ENCODE measurements at places on chromosomes 7 and 10.

- DNase-seq: peak; percentile 96
Observed at GRCh38 chr7:12686234-12686890, 1.1 kb upstream of the ARL4A start.

- no peak for DNase-seq
Observed at GRCh38 chr10:920450-920849, 11.1 kb downstream of the LARP4B start.

DNA sequence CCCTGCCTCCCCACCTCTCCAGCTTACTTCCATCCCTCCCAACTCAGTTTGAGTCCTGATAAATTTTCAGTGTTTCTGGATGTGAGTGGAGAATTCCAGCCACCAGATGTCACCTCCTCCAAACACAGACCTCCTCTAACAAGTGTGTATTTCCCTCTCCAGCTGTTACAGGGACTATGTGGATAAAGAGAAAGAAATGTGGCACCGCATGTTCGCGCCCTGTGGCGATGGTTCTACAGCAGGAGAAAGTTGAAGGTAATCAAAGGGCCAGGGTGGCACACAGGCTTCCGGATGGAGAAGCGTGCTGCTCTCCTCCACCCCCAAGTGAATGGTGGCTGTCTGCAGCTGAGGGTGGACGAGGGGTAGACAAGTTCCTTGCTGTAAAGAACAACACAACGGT lies 14.7 kb downstream of the FKBP6 start:
- DNase-seq: no peak

GRCh38 chr10:75103881-75104686 lies 7.4 kb upstream of the SAMD8 start:
- DNase-seq: no peak

- no peak for DNase-seq
Observed at GRCh38 chr7:142053988-142054387, 57.5 kb upstream of the MGAM2 start.

DNA sequence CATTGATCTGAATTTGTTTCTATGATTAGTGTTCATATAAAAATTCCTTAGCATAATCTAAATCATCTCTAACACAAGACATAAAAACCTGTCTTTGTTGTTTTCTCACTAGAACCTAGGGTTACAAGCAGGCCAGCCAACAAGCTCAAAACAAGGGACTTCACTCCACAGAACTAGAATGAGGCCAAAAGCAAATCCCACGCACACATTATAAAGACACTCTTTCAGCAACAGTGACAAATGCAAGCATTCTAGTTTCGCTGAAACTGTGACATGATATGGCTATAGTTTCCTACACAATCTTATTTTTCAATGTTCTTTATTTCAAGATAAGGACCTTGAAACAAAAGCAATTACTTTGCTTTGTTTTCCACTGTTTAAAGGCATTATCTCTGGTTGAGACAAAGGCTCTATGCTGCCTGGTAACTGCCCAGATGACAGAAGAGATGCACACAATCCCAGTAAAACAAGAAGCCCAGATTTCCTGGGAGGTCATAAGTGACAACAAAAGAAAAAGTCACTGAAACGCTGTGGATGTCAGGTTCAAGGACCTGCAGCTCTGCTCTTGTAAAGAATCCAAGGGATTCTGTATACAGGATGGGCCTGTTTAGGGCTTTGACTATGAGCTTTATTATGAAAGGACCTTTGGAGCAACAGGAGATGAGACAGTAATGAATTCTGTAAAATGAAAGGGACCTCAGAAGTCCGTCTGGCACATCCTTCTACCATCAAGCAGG lies 105.3 kb downstream of the SORCS1 start:
- DNase-seq: no peak

DNA sequence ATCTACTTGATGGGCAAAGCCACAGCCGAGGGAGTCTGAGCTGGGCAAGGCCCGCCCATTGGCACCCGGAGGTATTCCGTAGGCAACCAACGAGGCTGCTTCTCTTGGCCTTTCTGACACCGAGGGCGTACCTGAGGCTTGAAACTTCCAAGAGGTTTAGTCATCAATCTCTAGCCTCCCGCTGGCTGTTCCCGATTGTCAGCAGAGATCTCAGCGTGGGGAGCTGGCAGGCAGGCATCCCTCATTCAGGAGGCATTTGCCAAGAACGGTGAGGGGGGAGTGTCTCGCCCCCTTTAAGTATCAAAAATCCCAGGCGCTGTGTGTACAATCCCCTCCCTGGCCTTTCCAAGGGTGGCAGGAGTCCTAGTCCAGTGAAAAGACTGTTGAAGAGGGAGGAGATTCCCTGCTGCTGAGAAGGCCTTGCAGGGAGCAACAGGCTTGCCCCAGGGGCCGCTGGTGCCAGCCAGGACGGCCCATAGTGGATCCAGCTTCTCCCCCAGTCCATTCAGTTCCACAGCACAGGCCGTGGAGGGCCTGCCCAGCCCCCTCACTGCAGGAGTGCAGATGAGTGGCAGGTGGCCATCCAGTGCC lies 39.7 kb downstream of the OAT start:
- no peak for DNase-seq

GRCh38 chr10:17256051-17256450 lies 28.0 kb downstream of the VIM start:
- DNase-seq: no peak

GRCh38 chr7:86991093-86991769 lies 68.2 kb downstream of the ELAPOR2 start:
- DNase-seq: no peak

GRCh38 chr7:25944777-25945515 lies 207.1 kb upstream of the NFE2L3 start:
- no peak for DNase-seq

GRCh38 chr10:13056456-13057077 lies 43.4 kb upstream of the OPTN start:
- no peak for DNase-seq

DNA sequence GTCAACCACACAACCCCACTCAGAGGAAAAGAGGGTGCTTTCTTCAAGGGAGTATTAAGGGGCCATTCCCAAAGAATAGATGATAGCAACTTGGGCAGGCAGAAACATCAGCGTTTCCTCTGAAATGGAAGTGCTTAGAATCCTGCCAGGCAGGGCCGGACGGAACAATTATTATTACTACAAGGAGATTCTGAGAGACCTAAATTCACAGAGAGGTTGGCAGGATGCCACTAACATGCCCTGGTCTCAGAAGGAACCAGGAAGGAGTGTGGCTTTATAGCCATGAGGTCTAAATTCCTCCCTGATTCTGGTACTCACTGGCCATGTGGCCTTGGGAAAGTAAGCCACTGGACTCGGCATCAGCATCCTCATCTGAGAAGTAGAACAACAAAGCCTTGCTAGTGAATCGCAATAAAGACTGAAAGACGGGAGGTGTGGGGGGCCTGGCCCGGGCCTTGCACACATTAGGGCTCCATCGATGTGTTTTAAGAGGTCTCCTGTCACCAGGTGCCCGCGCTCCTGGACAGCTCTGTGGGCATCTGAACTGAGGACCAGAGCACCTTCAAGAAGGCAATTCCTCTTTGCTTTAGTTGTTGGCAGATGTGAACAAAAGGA lies 131.5 kb downstream of the OAT start:
- DNase-seq: no peak

GRCh38 chr10:99693933-99694583 lies 34.7 kb downstream of the ENTPD7 start:
- no peak for DNase-seq

DNA sequence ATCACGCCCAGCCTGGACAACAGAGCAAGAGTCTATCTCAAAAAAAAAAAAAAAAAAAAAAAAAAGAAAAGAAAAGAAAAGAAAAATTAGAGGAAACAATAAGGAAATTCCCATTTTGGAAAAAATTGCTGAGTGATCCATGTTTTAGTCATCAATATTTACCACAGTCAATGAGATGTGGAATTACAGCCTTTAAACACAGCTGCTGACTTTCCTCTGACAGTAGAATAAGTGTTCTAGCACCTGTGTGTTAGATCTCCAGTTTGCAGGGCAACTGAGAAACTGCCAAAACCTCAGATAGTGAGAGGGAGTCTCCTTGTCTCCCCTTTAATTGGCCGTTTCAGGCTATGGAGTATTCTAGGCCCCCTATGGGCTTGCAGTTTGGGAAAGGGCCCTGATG lies 520.1 kb downstream of the KCNMA1 start:
- no peak for DNase-seq

GRCh38 chr7:26550492-26550891 lies 258.8 kb downstream of the SNX10 start:
- DNase-seq: no peak

DNA sequence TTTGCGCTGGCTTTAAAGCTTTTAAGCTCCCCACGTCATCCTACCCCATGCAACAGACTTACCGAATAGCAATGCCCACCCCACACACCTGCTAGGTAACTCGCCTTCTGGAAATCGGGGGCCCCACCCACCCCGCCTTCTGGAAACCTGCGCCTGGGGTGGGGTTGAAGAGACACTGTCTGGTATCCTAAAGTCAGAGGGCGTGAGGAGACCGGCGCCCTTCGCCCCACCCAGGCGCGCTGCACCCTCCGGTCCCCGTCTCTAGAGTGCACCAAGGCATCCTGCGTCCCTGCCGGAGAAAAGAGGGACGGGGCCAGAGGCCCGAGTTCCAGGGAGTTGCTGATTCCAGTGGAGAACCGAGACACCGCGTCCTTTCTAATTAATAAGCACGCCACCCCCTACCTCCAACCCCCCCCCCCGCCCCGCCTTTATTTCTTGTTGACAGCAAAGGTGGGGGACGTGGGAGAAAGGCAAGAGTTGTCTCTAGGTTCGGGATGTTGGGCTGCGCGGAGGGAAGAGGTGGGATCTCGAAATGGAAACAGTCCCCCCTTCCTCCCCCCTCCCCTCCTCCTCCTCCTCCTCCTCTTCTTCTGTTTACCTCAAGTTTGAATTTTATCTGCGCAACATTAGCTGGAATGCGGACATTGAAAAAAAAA lies 220.9 kb upstream of the MKLN1 start:
- DNase-seq: peak; percentile 55

DNA sequence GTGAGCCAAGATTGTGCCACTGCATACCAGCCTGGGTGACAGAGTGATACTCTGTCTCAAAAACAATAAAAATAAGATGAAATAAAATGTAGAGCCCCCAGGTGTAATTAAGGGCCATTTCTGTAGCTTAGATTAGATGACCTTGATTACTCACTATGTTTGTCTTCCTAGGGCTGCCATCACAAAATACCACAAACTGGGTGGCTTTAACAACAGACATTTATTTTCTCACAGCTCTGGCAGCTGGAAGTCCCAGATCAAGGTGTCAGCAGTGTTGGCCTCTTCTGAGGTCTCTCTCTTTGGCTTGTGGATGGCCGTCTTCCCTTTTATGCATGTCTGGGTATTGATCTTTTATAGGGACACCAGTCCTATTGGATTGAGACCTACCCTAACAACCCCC lies 6.1 kb downstream of the PTER start:
- DNase-seq: no peak

- DNase-seq: peak; percentile 51
Observed at GRCh38 chr10:21687266-21688008, 153.4 kb downstream of the MLLT10 start.

DNA sequence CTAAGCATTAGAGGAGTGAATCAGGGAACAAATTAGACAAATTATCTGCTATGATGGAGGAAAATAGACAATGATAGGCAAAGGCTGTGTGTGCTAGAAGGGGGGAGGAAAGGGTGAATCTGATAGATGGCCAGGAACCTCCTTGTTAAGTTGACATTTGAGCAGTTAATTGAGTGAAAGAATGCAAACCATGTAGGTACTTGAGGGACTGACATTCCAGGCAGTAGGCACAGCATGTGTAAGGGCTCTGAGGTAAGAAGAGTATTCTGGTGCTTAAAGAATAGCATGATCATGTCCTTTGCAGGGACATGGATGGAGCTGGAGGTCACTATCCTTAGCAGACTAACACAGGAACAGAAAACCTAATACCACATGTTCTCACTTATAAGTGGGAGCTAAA lies 48.6 kb upstream of the TES start:
- DNase-seq: no peak

GRCh38 chr7:140605337-140605736 lies 35.3 kb downstream of the DENND2A start:
- DNase-seq: no peak

DNA sequence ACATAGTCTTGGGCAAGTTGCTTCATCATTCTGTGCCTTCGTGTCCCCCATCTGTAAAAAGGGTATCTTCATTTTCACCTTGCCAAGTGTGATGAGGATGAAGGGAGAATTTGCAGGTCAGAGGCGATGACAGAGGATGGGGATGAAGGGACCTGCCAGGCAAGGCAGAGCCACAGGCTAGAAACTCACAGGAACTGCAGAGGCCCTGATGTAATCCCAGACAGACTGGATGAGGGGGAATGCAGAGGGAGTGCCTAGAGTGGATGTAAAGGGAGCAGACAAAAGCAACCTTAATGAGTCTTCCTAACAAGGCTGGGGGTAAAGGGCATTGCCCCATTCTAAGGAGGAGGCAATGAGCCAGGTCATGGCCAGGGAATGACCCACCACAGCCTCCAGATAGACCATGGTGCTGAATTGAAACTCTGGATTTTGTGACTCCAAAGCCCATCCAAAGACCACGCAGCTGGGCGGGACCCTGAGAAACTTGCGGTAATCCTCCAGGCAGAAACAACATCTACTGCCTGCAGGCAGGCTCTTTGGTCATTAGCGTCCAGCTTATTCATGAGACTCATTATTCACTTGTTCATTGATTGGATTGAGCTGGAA lies 1.9 kb downstream of the ANTXRL start:
- no peak for DNase-seq

DNA sequence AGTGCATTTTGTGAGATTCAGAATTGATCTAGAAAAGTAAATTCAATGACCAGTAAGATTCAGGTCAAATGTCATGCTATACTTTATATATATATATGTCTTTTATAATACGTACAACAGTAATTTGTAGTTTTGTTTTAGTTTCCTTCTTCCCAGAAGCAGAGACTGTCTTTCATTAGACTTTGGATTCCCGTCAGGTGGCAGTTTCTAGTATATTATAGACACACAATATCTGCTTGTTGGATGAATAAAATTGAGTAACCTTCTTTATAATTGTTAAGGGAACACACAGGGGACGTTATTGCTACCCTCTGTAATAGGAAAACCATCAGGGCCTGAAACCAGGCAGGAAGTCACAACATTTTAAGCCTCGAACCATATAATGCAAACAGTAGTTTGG lies 5.3 kb upstream of the LAMB1 start:
- no peak for DNase-seq

- DNase-seq: no peak
Observed at GRCh38 chr10:15168291-15168785, at the start of gene NMT2. Gene NMT2, minus strand, starts transcription at chr10:15168693. Its CDS starts 81 bp downstream, at chr10:15168612.

GRCh38 chr7:134827889-134828288 lies 48.5 kb downstream of the CALD1 start:
- DNase-seq: no peak

DNA sequence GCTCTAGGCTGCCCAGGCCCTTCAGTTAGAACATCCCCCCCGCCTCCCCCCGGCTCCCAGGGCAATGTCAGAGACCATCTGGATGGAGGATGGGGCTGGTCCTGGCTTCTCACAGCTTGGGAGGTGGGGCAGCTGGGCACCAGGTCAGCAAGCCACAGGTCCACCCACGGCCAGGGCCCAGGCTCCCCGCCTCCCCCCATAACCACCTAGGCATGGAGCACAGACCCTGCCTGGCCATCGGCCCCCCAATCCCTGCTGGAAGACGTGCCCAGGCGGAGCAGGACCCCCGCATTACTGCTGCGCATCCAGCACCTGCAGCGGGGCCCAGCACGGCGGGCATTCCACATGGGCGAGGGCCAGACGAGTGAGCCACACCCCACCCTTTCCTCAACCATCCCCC lies 169.6 kb downstream of the ELFN1 start:
- DNase-seq: no peak

GRCh38 chr10:69807696-69808095 lies 6.0 kb downstream of the COL13A1 start:
- DNase-seq: no peak

GRCh38 chr7:66629222-66630062 lies 761 bp downstream of the KCTD7 start:
- DNase-seq: no peak
